ENCODE measurements at places on chromosomes 1 and 21.
A peak's percentile ranks its signal among the peaks of the same experiment; 100 is the strongest.

DNA sequence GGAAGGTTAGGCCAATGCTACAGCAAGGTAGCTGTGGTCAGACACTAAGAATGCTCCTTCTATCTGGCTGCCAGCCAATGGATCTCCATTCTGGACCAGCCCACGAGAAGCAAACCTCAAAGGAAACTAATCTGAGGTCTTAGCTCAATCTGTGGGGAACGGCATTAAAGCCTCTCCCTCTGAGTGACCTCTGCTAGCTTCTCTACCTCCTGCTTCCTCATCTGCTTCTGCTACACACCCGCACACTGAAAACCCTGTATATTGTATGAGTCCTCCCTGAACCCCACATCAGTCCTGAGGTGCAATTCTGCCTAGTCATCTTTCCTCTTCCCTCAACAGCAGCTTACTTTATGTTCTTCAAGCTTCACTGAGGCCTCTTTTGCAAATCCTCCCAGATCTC lies 6.9 kb upstream of the GALE start:
- DNase-seq, result no peak

- DNase-seq, result no peak
Observed at GRCh38 chr1:45230537-45230936, 24.1 kb upstream of the ZSWIM5 start.

- DNase-seq, result no peak
Observed at GRCh38 chr1:225483818-225484656, 56.2 kb upstream of the LBR start.

GRCh38 chr1:241631674-241632073 lies 8.5 kb downstream of the CHML start:
- DNase-seq, result no peak

DNA sequence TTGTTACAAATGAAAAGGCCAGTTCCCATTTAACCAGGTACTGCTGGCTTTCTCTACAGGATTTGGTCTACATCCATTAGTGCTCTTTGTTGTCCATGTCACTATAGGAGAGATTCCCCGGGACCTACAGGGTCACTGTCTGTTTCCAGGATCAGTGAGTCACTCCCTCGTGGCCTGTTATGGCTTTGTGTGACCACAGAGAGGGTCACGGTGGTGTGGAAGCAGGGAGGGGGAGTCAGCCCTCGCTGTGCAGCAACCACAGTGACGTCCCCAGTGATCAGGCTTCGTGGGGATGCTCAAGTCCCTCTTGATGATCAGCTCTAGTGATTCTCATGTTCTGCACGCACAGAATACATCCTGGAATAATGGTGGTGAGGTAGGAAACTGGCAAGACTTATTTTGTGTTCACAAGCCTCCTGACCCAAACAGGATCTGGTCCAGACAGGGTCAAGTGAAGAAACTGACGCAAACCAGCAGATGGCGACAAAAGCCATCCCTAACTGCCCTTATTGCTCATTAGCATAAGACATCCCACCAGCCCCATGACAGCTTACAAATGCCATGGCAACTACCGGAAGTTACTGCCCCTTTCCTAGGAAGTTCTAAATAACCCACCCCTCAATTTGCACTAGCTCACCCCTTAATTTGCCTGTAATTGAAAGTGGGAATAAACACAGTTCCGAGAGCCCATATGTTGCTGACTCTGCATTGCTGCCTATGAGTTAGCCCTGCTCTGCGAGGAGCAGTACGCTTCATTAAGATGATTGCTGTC lies 98.5 kb downstream of the DISC1 start:
- DNase-seq, result no peak

DNA sequence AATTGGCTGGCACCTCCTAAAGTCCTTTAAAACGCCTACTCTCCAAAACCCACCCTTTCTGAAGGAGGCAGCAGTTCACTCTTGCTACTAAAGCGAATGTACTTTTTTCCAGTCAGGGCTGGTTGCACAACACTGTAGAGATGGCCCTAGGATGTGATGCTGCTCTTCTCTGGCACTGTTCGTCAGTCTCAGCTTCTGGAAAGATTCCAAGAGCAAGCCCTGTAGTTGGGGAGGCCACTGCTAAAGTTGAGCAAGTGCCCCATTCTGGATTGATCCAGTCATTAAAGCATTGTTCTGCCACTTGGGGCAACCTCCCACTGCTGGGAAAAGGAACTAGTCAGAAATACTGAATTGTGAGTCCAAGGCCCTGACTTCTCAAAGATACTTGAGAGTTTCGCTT lies 28.5 kb upstream of the KCNQ4 start:
- no peak for DNase-seq

DNA sequence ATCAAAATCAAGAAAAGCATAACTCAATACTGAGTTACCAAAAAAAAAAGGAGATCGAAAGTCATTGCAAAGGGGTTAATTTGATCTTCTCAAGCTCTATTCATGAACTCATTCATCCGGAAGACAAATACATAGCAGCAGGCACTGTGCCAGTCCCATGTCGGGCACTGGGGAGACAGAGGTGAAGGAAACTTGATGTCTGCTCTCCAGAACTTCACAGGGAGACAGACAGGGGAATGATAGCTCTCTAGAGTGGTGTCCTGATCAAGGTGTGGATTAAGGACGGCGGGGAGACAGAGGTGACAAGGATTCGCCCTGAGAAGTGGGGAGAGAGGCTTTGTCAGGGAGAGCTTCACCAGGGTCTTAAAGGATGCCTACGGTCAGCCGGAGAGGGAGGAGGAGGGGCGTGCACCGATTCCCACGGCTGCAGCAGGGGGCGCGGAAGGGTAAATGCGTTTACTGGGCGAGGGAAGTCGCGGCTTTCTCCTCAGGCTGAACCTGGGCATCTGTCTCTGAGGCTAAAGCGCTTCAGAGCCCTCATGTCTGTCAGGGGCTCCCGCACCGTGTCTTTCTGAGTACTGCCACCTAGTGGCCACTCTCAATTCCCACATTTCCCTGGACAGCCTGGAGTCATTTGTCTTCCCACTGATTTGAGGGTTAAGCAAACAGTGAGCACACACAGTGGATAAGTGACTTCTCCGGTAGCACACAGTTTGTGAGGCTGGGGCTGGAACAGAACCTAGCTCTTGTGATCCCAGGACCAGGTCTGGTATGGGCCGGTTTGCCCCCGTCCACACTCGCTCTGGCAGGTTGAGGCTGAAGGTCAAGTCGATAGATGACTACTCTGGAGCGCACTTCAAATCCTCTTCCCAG lies 152.8 kb downstream of the TENT5C start:
- DNase-seq, result peak; percentile 47

DNA sequence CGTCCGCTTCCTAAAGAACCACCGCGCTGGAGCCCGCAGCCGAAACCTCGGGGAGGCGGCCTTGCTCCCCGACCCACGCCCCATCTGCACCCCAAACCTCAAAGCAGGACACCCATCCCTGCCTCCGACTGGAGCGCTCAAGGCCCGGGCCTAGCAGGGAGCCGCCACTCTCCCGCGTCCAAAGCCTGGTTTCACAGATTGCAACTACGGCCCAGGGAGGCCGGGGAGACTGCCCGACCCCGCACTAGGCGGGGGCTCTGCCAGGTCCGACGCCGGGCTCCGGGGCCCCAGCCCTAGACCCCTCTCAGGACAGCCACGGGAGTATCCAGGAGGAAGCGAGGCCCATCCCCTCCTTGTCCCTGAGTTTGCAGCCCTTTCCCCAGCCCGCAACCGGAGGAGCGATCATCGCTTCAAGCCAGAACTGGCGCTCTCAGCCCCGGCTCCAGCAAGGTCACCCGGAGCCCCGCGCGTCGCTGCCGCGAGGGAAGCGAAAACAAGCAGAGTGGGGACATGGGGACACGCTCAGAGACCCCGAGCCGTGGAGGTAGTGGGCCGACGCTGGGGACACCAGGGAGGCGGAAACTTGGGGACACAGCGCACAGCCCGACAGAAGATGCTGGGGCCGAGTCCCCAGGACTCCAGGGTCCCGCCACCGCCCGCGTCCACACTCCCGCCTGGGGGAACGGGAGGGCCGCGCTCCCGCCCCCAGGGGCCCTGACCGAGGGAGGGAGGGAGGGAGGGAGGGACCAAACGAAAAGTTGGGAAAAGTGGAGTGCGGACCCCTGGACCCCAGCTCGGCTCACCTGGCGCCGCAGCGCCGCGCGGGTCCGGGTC lies 433 bp downstream of the TMEM200B start:
- no peak for DNase-seq

- no peak for DNase-seq
Observed at GRCh38 chr1:209783386-209783785, 973 bp downstream of the C1orf74 start.

- DNase-seq, result no peak
Observed at GRCh38 chr1:200437556-200438203, 27.8 kb upstream of the ZNF281 start.

- no peak for DNase-seq
Observed at GRCh38 chr1:218525451-218526197, 180.5 kb downstream of the TGFB2 start.

GRCh38 chr1:33351281-33351660 lies 30.4 kb upstream of the A3GALT2 start:
- DNase-seq, result no peak

- DNase-seq, result no peak
Observed at GRCh38 chr1:224226849-224227502, 43.9 kb downstream of the DEGS1 start.

DNA sequence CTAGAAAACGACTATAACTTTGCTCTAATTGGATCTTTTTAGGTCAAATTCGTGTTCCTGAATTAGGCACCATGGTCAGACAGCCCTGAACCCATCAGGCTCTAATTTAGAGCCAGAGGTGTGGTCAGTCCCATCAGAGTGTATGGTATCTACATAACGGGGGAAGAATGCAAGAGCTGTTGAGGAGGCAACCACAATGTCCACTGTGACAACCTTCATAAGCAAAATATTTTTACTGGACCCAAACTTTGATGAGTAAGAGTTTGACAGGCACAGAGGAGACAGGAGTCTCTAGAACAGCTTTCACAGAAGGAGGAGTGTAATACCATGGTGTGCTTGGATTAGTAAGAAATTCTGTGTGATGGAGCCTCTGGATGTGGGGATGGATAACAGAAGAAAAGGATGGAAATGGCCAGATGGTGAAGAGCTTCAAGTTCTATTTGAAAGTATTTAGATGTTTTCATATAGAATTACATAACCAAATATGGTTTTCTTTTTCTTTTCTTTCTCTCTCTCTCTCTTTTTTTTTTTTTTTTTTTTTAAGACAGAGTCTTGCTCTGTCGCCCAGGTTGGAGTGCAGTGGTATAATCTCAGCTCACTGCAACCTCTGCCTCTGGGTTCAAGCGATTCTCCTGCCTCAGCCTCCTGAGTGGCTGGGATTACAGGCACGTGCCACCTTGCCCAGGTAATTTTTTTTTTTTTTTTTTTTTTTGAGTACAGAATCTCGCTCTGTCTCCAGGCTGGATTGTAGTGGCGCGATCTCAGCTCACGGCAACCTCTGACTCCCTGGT lies 24.9 kb downstream of the UBE2U start:
- no peak for DNase-seq

- no peak for DNase-seq
Observed at GRCh38 chr1:224789311-224789710, 140.2 kb upstream of the DNAH14 start.

- DNase-seq, result no peak
Observed at GRCh38 chr1:166974647-166975345, 544 bp downstream of the ILDR2 start.

- DNase-seq, result no peak
Observed at GRCh38 chr1:23787701-23788100, 3.2 kb upstream of the LYPLA2 start.

GRCh38 chr1:204196068-204196795 lies at the start of gene KISS1:
KISS1 (minus strand) TSS chr1:204196491; CDS start chr1:204192876, 3,615 bp downstream.
- DNase-seq, result no peak

DNA sequence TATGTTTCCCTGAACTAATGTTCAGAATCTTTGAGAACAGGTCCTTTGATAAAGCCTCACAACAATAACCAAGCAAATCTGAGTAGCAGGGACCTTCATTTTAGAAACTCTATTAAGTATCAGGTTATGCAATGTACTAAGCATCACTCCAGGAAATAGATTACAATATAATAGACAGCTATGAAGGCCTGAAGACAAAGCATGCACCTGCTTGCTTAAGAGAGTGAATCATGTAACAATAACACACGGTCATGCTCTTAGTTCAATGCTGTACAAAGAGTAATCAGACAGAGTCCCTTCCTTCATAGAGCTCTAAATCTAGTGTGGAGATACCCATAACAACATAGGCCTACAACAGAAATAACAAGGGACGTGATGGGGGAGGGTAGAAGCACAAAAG lies 8.1 kb upstream of the CMPK1 start:
- DNase-seq, result no peak

- no peak for DNase-seq
Observed at GRCh38 chr1:24062221-24062620, 49.7 kb downstream of the MYOM3 start.

DNA sequence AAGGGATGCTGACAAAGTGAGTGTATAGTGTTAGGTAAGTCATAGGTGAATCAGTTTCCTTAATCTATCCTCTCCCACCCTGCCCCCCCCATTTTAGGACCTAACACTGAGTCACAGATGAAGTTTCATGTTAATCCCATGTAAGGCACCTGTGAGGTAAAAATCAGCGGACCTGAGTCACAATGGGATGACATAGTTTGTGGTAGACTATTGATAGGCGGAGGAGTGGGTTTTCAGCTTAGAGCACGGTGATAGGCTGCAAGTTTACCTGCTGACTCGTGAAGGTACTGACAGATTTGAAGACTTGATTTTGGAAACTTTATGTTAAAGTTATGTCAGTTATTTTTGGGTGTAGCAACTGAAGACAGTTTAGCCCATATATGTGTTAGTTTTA lies 1.7 kb downstream of the TOR1AIP1 start:
- DNase-seq, result no peak

- no peak for DNase-seq
Observed at GRCh38 chr21:20852866-20853265, 145.3 kb upstream of the NCAM2 start.

- DNase-seq, result no peak
Observed at GRCh38 chr1:152043870-152044269, 7.1 kb upstream of the S100A11 start.

DNA sequence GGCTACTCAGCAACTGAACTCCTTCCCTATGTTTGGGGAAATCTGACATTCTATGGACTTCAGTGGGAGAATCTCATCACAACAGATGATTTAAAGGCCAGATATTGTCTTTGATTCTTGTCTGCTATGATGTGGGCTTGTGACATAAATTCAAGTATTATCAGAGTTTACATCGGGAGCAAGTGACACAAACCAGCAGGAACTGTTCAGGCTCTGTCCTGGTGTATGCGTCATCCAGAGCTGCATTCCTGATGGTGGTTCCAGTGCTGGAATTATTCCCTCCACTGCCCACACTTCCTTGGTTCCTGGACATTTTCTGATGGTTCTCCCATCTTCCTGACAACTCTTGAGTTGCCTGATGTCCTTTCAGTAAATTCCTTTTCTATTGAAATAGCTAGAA lies 10.8 kb upstream of the LSM10 start:
- no peak for DNase-seq

All from stimulated activated CD8-positive, alpha-beta memory T cell treated with anti-CD3 and anti-CD28 coated beads, Interleukin-4, amount 100 ng/mL, for 1 hour (primary cell).